ENCODE measurements at places on chromosomes 3 and 15. TPM values are rescaled to one million over a fixed set of nuclear protein-coding genes. Genes with fewer than 3 reads are reported as not detected.

The GREM1 gene
- 0.12 TPM for total RNA-seq

The ZDHHC23 gene
- 14.8 TPM for total RNA-seq

The MCF2L2 gene
- 9.0 TPM for total RNA-seq

The GNAT1 gene
- not detected for total RNA-seq

The LRRIQ4 gene
- not detected for total RNA-seq

The CHDH gene
- 31.4 TPM for total RNA-seq

The SPTBN5 gene
- total RNA-seq = 1.1 TPM

The CCDC54 gene
- total RNA-seq = not detected

The ASB14 gene
- total RNA-seq = not detected

The LMCD1 gene
- 23.5 TPM for total RNA-seq

The HRH1 gene
- total RNA-seq = 0.35 TPM

The CELSR3 gene
- total RNA-seq = 33.3 TPM

The SST gene
- total RNA-seq = not detected

The NR1I2 gene
- 4.4 TPM for total RNA-seq

The IRAK2 gene
- 0.85 TPM for total RNA-seq

The SLC24A5 gene
- total RNA-seq = not detected

The LXN gene
- total RNA-seq = 5.6 TPM

The MB21D2 gene
- total RNA-seq = 34.1 TPM

The MYH15 gene
- total RNA-seq = 0.07 TPM

The RBPMS2 gene
- 36.9 TPM for total RNA-seq

The MAP6D1 gene
- 10.6 TPM for total RNA-seq

The WDR72 gene
- total RNA-seq = 1.9 TPM

The TIPIN gene
- 25.3 TPM for total RNA-seq

The RARRES1 gene
- total RNA-seq = not detected

The GP9 gene
- total RNA-seq = not detected

Measured in GM23338 (cell line).